T-helper 1 cell (primary cell): ENCODE measurements at places on chromosomes 3 and 15.
A peak's percentile ranks its signal among the peaks of the same experiment; 100 is the strongest.

GRCh38 chr3:166351461-166351860 lies 514.2 kb upstream of the BCHE start:
- no peak for DNase-seq

DNA sequence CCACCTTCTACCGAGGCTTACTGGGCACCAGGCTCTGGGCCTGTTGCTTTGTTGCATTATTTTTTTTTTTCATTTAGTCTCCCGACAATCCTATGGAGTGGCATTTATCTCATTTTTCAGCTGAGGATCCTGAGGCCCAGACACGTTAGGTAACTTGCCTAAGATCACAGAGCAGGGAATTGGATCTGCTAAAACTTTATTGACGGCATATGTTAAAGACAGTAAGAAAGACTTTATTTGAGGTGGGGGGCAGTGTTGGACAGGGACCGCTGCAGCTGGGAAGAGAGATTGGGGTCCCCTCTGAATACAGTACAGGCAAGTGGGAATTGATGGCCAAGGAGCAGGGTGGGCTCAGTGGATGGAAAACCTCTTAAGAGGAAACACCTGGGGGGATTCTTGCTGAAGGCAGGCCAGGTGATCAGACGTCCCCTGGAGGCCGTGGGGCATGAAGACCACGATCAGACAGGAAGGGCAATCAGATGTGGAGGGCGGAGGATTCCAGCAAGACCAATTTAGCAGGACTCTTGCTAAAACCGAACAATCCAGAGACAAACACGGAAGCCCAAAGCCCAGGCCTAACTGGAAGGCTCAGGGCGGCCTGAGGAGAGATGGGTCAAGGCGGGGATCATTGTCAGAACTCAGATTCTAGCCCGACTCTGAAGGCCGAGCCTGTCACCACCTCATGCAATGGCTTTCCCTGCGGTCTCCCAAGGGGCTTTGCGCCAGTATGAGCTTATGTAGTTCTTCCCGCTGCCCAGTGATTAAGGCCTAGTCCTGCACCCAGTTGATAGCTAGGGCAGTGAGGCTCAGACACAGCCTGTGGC lies 53.7 kb downstream of the RGMA start:
- no peak for DNase-seq

DNA sequence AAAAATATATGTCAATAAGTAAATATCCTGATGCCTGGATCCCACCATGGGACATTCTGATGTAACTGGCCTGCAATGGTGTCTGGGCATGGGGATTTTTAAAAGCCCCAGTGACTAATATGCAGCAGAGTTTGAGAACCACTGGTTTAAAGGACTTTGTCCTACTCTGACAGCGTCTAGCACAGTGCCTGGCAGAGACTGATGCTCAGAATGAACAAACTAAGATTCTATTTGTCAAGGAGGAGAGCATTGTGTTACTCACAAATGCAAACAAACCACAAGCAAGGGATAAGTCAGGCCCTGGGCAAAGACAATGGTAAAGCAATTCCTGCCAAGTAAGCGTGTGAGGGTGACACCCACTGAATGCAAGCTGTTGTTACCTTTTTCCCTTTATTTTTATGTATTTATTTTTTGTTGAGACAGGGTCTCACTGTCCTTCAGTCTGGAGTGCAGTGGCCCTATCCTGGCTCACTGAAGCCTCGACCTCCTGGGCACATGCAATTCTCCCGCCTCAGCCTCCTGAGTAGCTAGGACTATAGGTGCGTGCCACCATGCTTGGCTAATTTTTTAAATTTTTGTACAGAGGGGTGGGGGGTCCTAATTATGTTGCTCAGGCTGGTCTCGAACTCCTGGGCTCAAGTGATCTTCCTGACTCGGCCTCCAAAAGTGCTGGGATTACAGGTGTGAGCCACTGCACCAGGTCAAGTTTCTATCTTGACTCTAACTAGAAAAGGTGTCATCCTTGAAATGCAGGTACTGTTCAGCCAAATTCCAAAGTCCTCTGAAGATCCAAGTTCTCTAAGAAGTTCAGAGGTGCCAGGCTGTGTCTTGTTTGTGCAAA lies 909 bp upstream of the GPD1L start:
- DNase-seq: no peak

- DNase-seq: no peak
Measured at GRCh38 chr3:30167541-30168011, 438.8 kb upstream of the TGFBR2 start.

DNA sequence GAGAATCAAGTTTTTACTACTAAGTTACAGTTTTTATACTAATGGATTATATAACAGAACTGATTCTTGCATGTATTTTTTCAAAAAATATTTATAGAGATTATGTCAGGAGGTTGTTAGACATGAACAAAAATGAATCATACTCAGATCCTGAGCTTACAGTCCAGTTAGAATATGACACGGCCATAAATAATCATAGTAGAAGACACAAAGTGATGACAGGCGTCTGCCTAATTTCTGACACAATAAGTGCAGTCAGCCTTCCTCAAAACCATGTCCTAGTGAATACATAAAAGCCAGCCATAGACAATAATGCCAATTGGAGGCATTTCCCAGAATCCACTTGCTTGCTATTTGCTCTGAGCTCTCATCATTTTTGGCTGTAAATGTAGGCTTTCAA lies 81.7 kb upstream of the POU1F1 start:
- no peak for DNase-seq

DNA sequence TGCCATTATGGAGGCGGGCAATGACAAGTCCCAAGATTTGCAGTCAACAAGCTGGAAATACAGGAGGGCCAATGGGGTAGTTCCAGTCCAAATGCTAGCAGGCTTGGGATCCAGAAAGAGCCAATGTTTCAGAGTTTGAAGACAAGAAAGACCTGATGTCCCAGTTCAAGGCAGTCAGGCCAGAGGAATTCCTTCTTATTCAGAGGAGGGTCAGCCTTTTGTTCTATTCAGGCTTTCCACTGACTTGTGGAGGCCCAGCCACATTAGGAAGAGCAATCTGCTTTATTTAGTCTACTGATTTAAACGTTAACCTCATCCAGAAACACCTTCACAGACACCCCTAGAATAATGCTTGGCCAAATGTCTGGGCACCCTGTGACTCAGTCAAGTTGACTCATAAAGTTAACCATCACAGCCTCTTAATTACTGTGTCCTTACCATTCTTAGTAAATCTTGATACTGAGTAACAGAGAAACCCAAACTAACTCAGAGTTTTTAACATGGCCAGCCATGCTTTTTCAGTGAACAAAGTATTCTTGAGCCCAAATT lies 50.9 kb upstream of the NPHP3 start:
- no peak for DNase-seq

DNA sequence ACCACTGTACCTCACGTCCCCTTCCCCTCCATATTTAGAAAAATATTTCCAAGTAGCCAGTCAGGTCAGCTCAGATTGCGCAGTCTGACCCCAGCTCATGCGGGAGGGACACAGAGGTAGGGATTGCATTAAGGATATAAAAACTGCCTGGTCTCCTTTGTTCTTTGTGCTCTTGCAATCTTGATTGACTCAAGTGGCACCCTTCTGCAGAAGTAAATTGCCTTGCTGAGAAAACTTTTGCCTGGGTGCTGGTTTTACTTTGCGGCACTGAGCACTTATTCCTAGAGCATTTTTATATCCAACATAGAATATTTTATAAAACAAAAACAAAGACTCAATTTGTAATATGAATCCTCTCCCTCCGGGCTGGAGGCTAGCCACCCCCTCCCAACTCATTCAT lies 54.8 kb downstream of the BTD start:
- no peak for DNase-seq

GRCh38 chr3:81778678-81779182 lies 17.3 kb upstream of the GBE1 start:
- no peak for DNase-seq

DNA sequence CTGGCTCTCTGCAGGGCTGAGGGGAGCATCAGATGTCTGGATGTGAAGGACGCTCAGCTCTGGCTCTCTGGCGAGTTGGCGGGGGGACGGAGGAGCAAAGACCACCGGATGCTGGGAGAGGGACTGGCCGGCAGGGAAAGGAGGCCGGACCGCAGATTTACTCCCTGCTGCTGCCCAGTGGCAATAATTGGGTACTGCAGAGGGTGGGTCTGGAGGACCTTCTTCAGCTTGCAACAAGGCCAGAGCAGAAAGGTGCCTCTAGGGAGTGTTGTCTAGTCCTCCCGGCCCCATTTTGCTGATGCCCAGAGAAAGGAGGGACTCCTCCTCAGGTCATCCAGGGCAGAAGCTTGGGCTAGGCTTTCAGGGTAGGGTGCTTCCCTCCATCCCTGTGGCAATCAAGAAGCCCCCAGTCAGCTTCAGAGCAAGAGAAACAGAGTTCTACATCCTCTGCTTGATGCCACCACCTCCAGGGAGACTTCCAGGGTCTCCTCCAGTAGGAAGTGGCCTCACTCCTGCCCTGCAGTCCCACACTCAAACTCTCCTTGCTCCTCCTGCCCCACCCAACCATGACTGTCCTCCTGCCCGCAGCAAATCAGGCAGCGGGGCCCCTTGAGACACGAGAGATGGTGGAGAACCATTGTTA lies 20.3 kb upstream of the CSPG4 start:
- no peak for DNase-seq

- DNase-seq: peak; percentile 75
Measured at GRCh38 chr3:195895861-195896360, 12.4 kb downstream of the TNK2 start.

GRCh38 chr15:75223688-75224087 lies 22.0 kb downstream of the C15orf39 start:
- no peak for DNase-seq

DNA sequence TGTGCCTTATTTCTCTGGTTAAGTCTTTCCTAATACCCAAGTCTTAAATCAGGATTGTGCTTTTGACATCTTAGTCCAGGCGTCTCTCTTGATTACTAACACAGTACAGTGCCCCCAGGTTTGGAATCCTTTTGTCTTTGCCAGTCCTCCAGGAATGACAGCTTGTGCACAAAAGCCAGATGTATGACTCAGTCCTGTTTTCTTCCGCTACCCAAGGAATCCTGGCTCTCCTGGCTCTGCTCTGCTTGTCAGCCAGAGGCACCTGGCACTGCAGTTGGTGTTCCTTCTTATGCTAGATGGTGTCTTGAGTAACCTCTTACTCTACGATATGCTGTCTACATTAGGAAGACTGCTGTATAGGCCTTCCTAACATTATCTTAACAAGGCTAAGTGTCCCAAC lies 728.2 kb upstream of the NECTIN3 start:
- DNase-seq: no peak

- DNase-seq: no peak
Measured at GRCh38 chr15:83904107-83905040, 250.5 kb downstream of the ADAMTSL3 start.
